IPS-NIHi11 (cell line): ENCODE measurements at places on chromosomes 6 and 20.

DNA sequence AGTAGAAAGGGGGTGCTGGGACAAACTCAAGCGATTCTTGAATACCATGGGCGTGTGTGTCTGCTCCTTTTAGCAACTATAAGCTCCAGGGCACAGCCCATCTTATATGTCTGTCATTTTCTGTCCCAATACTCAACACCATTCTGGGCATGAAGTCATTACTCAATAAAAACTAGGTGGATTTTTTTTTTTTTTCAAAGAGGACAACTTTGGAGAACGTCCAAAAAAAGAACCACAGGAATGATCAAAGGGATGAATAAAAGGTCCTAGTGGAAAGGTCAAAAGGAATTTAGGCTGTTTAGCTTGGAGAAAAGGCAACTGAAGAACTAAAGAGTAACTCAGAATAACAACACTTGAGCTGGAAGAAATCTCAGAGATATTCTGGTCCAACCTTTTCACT lies 24.4 kb downstream of the UQCC1 start:
- no peak for DNase-seq

DNA sequence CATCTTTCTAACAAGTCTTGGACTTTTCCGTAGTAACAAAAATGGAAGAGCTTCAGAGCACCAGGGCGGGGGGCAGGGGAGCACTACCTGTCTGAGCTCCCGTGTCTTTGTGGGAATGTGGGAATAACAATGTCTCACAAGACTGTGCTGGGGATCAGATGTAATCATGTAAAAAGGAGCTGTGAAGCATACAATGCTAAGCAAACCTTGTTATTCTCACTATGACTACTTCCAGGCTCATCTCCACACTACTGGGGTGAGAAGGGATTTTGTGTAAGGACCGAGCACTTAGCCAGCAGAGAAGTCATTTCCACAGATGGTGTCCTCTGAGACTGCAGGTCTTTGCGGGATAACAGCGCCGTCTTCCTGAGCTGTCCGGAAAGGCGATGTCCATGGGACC lies 27.1 kb downstream of the PRR18 start:
- no peak for DNase-seq

DNA sequence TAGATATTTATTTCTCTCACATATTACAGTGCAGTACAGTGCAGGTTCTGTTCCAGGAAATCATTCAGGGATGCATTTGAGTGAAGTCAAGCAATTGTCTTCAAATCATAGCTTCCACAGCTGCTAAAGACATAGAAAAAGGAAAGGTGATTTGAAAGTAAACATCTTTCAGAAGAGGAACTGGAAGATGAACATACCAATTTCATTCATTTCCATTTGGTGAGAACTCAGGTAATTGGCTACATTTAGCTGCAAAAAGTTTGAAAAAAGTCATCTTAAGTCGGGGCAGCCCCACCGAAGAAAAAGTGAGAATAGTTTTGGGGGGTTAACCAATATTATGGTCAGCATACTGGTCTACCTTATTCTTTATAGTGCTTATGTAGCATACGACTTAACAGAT lies 61.4 kb upstream of the IL20RA start:
- DNase-seq = no peak

DNA sequence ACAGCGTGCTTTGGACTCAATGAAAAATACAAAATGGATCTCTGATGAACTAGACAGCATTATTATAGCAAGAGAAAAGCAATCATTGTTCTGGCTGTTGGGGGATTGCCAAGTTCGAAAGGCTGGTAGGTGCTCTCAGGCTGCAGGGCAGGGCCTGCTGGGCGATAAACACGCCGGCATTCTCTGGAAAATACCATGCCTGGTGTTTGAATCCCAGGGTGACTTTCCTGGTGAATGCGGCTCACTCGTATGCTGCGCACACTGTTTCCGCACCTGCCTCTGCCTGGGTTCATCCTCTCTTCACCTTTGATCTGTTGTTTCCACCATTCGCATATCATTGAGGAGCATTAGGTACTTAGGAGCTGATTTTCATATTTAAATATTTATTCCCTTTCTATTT lies 37.4 kb downstream of the GCNT2 start:
- peak; percentile 50 for DNase-seq

GRCh38 chr20:10553326-10553984 lies 118.3 kb downstream of the SLX4IP start:
- peak; percentile 49 for DNase-seq

DNA sequence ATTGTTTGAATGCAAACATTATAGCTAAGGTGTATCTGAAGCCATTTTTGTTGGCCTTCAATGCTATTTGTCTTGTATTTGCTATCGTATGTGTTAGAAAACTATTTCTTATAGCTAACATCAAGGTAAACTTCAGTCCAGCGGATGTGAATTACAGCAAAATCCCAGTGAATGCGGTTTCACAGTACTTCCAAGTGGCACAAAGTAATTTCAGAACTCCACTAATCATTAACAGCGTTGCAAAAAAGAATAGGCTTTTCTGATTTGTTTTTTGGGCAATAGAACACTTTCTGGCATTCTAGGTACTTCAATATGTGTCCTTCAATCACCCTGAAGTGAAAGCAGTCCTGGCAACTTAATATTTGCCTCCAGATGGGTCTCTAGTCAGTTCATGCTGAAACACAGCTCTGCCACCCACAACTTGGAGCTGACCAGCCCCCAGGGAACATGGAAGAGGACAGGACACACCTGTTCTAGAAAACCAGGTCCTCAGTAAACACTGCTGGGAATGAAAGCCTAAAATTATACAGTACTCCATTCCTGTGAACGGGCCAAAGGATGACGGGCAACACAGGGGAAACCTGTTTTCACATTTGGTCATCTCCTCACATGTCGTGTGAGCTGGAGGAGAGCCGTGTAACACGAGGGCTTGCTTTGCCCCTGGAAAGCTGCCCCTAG lies 9.7 kb upstream of the MRPS10 start:
- DNase-seq = no peak

DNA sequence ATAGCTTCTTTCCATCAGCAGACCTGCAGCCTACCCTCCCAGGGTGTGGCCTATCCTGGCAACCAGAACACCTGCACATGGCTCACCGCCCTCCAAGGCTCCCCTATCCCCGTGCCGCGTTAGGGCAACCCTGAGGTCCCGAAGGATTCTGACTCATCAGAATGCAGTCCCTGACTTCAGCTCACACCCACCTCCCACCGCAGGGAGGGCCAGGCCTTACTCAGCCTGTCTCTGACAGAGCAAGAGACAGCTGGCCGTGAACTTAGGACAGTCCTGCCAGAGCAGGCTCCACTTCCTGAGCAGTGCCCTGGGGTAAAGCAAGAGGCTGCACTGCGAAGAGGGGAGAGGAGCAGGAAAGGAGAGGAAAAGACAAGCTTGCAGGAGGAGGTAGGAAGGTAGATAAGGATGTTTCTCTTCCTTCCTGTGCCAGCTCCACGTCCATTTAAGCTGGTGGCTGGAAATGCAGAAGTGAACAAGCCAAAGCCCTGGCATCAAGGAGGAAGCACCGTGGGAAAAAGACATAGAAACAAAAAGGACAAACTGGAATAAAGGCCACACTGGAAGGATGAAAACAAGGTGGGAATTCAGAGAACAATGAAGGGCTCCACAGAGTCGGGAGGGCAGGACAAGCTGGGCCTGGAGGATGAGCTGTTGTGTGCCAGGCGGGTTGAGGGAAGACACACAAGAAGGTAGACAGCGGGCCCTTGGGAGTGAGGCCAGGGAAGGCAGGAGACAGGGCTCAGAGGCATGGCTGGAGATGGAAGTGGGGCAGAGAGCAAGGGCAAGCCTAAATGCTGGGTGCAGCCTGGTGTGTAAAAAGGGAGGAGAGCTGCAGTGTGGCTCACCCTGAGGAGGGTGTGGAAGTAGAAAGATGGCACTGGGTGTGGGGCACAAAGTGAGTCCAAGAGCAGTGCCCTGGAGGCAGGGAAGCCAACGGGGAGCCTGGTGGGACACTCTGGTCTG lies 102.7 kb downstream of the SLC23A2 start:
- DNase-seq = no peak

- DNase-seq = peak; percentile 78
Observed at GRCh38 chr6:35327349-35328027, 14.9 kb upstream of the PPARD start.
